Lung (tissue), 17 donors: ENCODE measurements at places on chromosomes 11 and 22. TPM values are rescaled to one million over a fixed set of nuclear protein-coding genes. Genes with fewer than 3 reads are reported as not detected.

Gene SLC1A2
- total RNA-seq = 17.0 TPM

Gene MAPK8IP1
- 5.1 TPM for total RNA-seq

Gene PRR33
- total RNA-seq = not detected

- H3K27ac ChIP-seq = no peak overlapping the region
- H3K27me3 ChIP-seq = no peaks in the 10 kb centered on the region
- no peaks in the 10 kb centered on the region for H3K36me3 ChIP-seq
- no peak for DNase-seq
- no peak overlapping the region for H3K4me3 ChIP-seq
Measured at GRCh38 chr11:29093416-29094120, 923.3 kb downstream of the KCNA4 start.

DNA sequence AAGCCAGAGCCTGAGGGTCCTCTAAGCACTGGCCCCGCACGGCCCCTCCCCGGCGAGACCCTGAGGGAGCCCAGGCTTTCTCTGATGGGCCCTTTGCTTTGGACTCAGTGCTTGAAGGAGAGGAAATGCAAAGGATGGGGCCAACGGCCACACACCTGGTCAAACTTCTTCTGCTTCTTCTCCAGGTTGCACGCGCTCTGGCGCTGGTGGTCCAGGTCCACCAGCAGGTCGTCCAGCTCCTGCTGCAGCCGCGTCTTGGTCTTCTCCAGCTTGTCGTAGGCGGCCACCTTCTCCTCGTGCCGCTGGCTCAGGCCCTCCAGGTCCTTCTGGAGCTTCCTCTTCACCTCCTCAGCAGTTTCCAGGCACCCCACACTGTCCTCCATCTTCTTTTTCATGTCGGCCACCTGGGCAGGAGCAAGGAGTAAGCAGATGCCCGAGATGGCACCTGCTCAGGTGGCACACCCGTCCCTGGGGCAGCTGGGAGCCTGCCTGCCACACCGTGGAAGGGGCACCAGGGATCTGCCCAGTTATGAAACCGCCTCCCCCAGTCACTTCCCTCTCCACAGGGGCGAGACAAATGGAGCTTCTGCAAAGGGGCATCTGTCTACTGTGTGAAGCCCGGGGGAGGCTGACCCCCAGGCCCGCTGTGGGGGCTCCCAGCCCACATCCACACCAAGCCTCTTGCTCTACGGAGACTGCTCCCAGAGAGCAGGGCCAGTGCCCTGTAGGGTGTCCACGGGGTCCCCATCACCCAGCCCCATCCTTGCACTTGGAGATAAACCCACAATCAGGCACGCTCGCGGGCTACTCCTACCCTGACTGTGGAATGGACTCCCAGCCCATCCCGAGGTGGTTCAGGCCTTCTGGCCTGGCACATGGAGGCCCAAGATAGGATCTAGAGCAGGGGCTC lies 39.2 kb downstream of the APOL1 start:
- no peaks in the 10 kb centered on the region for H3K27me3 ChIP-seq
- peaks cover 62% of the 10 kb centered on the region for H3K36me3 ChIP-seq
- no peak overlapping the region for H3K27ac ChIP-seq
- H3K4me1 ChIP-seq = no peaks in the 10 kb centered on the region

DNA sequence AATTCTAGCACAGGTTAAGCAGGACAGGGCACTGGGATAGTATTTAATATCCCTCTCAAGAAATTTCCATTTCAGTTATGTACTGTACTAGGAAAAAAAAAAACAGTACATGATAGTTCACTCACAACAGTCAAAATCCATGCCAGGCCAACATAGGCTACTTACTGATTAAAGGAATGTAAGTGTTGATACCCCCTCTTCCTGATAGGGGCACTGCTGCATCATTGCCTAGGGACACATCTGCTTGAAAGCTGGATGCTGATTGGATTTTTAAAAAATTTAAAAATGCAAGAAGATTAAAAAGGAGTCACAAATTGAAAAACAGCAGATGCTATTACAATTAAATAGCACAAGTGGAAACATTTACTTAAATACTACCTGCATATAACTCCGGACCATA lies 43.4 kb downstream of the APOL5 start:
- H3K27ac ChIP-seq = no peak overlapping the region
- no peaks in the 10 kb centered on the region for H3K27me3 ChIP-seq

- H3K36me3 ChIP-seq = no peaks in the 10 kb centered on the region
- DNase-seq = no peak
- no peaks in the 10 kb centered on the region for H3K4me1 ChIP-seq
- H3K4me3 ChIP-seq = no peak overlapping the region
- no peaks in the 10 kb centered on the region for H3K27me3 ChIP-seq
- no peak overlapping the region for H3K27ac ChIP-seq
Measured at GRCh38 chr11:27563201-27563600, 56.6 kb upstream of the LIN7C start.

DNA sequence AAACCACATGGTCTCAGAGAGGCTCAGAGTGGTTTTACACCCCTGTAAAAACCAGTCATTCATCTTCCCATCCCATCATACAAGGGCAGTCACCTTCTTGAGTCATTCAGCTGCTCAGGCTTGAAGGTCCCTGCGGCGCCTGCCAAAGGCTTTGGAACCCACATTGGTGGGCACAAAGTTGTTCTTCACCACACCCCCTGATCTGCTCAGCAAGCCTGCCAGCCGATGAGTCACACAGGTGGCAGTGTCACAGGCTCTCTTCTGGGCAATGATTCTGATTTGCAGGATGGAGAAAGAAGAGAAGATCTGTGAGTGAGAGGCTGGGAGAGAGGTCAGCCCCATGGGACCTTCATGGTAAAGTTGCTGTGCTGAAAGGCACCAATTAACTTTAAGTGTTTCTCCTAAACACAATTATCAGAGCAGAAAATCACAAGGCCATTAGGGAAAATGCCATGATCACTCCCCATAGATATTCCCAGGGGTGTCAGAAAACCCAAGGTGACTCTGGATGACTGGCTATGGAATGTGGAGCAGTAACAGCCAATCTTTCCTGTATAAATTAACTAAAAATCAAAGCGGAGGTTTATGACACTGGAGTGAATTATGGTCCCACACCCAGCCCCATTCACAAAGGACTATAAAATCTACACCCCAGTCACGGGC lies 4.4 kb downstream of the CALCA start:
- H3K4me1 ChIP-seq = peaks cover 8% of the 10 kb centered on the region
- peak overlapping the region; percentile 12 for H3K4me3 ChIP-seq
- DNase-seq = no peak
- H3K36me3 ChIP-seq = no peaks in the 10 kb centered on the region
- H3K27ac ChIP-seq = no peak overlapping the region
- H3K27me3 ChIP-seq = peaks cover 47% of the 10 kb centered on the region

DNA sequence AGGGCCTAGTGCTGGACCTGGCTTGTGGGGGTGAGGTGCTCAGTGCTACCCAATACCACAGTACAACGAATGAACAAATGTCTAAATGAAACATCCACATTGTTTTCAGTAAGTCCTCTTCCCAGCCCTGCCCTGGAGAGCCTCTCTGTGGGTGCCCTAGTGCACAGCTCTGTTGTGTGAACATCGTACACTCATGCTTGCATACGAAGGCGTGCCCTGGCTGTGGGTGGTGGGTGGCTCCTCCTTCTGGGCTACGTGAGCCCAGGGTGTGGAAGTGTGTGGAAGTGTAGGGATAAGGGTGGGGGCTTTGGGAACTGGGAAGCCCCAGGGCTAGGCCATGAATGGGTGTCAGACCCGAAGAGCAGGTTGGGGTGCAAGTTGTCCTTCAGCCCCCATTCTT lies 592 bp upstream of the NLRX1 start:
- no peaks in the 10 kb centered on the region for H3K27me3 ChIP-seq
- no peak overlapping the region for H3K27ac ChIP-seq
- H3K36me3 ChIP-seq = no peaks in the 10 kb centered on the region

- peaks cover 22% of the 10 kb centered on the region for H3K4me1 ChIP-seq
- H3K36me3 ChIP-seq = no peaks in the 10 kb centered on the region
- peak; percentile 29 for DNase-seq
- H3K27ac ChIP-seq = no peak overlapping the region
- no peak overlapping the region for H3K4me3 ChIP-seq
Measured at GRCh38 chr11:128626913-128627665, 39.7 kb upstream of the ETS1 start.

GRCh38 chr11:120182790-120183491 lies 27.9 kb upstream of the OAF start:
- H3K4me1 ChIP-seq = peaks cover 59% of the 10 kb centered on the region
- DNase-seq = no peak
- H3K27ac ChIP-seq = no peak overlapping the region
- no peaks in the 10 kb centered on the region for H3K27me3 ChIP-seq
- H3K36me3 ChIP-seq = no peaks in the 10 kb centered on the region

DNA sequence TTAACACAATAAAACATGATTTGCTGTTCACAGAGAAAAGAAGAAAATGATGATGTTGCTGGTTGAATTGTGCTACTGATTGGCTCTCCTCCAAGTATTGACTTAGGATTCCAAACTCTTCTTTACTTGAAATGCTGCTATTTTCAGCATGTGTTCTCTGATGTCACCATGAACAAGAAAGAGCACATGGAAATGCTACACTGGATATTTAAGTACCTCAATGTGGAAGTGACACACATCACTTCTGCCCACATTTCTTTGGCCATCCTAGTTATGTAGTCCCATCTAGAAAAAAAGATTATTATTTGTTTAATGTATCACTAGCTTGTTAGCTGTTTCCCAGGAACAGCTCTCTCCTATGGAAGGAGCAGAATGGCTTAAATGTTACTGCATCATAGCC lies 27.2 kb downstream of the OR52B2 start:
- H3K27ac ChIP-seq = no peak overlapping the region
- H3K4me3 ChIP-seq = no peak overlapping the region
- no peaks in the 10 kb centered on the region for H3K4me1 ChIP-seq
- H3K27me3 ChIP-seq = no peaks in the 10 kb centered on the region
- H3K36me3 ChIP-seq = no peaks in the 10 kb centered on the region

DNA sequence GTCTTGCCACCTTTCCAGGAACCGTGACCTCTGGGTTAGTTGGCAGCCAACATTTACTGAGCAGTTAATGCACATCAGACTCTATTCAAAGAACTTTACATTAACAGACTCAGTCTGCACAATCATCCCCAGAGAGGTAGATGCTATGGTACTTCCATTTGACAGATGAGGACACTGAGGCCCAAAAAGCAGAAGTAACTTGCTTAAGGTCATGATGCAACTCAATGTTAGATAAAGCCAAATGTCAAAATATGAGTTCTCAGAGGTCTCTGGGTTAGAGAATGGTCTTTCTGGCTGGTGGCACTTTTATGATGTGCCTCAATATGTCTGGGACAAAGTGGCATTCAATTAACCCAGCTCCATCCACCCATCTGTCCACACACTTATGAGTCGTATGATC lies 450.0 kb downstream of the MIAT start:
- H3K36me3 ChIP-seq = no peaks in the 10 kb centered on the region
- no peak overlapping the region for H3K27ac ChIP-seq
- no peak overlapping the region for H3K4me3 ChIP-seq
- H3K4me1 ChIP-seq = no peaks in the 10 kb centered on the region
- peaks cover 10% of the 10 kb centered on the region for H3K27me3 ChIP-seq

GRCh38 chr11:35784699-35785098 lies 122.1 kb downstream of the TRIM44 start:
- H3K4me1 ChIP-seq = no peaks in the 10 kb centered on the region
- no peak overlapping the region for H3K27ac ChIP-seq
- DNase-seq = no peak
- no peaks in the 10 kb centered on the region for H3K27me3 ChIP-seq
- H3K4me3 ChIP-seq = no peak overlapping the region
- H3K36me3 ChIP-seq = no peaks in the 10 kb centered on the region

GRCh38 chr22:21447694-21448402 lies 19.3 kb upstream of the TMEM191C start:
- no peaks in the 10 kb centered on the region for H3K4me1 ChIP-seq
- no peak overlapping the region for H3K4me3 ChIP-seq

DNA sequence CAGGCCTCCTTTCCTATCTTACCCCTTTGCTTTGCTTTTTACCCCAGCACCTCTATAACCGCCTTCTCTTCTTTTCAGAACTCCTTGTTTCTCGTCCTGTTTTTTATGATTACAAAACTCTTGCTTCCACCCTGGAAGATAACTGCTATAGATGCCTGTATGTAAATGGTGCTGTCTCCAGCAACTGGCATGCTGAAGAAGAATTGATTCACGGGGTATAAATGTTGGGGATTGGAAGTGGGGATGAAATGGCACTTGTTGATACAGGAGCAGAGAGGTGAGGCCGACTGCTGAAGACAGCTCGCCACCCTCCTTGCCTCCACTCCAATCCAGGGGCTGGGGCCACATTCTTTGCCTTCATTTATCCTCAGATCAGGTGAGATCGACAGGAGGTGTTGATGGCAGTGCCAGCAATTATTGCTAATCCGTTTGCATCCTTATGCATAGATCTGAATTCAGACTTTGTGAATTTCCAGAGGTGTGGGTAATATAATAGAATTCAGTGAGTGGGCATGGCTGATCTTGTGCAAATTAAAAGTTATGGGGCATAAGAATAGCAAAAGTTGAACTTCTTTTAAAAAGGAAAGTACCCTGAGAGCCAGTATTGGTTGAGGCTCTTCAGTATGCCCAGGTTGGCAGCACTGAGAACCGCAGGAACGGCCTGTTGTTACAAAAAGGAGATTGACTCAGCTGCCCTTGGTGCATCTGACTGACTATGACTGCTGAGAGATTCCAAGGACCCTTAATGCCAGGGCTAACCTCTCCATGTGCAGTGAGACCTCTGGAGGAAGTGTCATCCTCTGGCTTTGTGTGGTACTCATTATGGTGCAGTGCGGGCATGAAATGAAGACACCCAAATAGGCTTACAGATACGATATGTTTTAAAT lies 5.3 kb downstream of the NEAT1 start:
- H3K36me3 ChIP-seq = peaks cover 3% of the 10 kb centered on the region
- peaks cover 42% of the 10 kb centered on the region for H3K4me1 ChIP-seq
- H3K27me3 ChIP-seq = no peaks in the 10 kb centered on the region
- no peak for DNase-seq

GRCh38 chr22:27192135-27192829 lies 534.9 kb downstream of the MIAT start:
- H3K36me3 ChIP-seq = no peaks in the 10 kb centered on the region
- H3K4me1 ChIP-seq = peaks cover 6% of the 10 kb centered on the region
- no peaks in the 10 kb centered on the region for H3K27me3 ChIP-seq
- H3K4me3 ChIP-seq = no peak overlapping the region
- DNase-seq = no peak
- H3K27ac ChIP-seq = no peak overlapping the region

- no peaks in the 10 kb centered on the region for H3K27me3 ChIP-seq
- no peaks in the 10 kb centered on the region for H3K4me1 ChIP-seq
- no peak overlapping the region for H3K4me3 ChIP-seq
- H3K36me3 ChIP-seq = no peaks in the 10 kb centered on the region
Measured at GRCh38 chr11:44381261-44381660, 71.3 kb upstream of the ALX4 start.
